ENCODE measurements at places on chromosomes 11 and 22.

DNA sequence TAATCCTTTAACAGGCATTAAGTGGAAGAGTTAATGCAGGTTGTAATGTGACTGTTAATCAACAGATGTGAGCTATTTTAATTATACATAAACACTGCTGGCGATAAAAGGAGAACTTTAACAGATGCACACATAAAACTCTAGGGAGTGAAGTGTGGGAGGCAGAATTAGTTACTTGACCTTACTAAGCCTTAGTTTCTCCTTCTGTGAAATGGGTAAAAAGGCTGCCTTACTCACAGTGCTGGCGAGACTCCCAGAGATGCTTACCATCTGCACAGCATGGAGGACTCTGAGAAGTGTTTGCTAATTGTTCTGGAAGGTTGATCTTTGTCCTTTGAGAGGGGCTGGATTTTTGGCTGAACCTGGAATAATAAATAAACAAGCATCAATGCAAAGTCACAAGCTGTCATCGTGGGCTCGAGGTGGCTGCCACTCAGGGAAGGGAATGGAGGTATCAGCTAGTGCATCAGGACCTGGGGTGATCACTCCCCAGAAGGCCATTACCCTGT is 58.6 kb upstream of the MPEG1 start:
- peak; percentile 69 for DNase-seq

DNA sequence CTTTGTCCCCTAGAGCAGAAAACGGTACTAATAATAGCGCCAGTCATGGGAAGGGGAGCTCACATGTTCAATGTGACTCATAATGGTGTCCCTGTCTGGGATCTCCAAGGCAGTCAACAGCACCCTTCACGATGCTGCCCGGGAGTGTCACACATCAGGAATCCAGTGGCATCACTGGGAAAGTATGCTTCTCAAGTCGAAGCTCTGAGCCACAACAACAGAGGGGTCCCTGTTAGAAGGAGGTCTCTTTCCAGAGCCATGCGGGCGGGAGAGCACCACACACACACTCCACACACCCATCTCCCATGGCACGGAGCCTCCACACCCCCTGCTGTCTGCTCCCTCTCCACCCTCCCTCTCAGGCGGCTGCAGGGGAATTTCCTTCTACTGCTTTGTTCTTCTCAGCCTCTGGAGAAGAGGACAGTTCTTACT is 119.7 kb downstream of the ETS1 start:
- DNase-seq: no peak

DNA sequence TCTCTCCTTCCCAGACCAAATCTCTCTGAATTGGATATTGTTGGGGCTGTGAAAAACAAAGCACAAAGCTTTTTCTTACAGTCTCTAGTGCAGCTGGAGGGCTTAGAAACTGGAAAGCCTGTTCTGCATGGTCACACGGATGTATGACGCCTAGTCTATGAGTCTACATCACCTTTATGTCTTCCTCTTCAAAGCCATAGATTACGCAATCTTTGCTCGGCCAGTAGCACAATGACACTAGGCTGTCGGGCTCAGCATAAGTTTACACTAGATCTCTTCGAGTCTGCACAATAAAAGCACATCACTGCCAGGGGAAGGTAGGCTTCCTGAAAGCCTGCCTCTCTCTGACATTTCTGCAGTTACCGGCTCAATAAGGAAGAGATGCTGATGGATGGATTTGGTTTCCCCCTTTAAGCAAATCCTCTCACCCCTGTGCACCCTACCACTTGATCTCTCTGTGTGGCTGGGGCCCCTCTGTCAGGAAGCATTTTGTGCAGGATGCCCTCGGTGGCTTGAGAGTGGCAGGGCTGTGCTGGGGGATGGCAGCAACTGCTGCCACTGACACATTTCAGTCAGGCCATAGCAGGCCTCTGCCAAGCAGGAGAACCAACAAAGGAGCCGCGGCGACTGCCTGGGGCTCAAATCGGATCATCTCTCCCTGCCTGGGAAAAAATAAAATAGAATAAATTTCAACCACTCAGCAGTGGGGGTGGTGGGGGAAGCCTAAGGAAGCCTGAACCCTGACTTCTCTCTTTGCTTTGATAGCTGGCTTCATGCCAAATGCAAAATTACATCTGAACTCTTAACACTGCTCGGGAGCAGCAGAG is 1272.8 kb downstream of the LRRC4C start:
- DNase-seq: peak; percentile 34

GRCh38 chr22:49546811-49547585 is 280.7 kb downstream of the BRD1 start:
- no peak for DNase-seq

DNA sequence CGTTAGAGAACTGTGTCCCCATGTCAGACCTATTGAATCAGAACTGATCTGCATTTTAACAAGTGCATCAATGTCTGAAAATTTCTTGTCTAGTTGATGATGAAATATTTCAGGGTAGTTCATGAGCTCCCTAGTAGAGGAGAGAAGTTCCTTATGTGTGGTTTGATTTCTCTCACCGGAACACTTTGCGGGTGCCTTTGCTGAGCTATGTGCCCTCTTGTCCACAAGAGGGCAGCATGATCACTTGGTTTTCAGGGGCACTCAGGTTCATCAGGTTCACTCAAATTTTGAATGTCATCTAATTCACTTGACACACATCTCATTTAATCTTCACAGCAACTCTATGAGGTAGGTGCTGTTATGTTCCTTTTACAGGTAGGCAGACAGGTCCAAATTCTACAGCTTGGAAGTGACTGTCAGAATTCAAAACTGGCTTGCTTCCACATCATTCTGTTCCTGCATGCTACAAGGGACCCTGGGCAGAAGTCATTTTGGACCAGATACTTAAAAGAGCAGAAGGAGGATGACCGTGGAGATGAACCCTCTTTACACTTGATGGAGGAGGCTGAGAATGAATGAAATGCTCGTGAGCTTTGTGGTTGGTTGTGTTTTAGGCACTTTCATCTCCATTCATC is 55.6 kb downstream of the P4HA3 start:
- peak; percentile 65 for DNase-seq

- no peak for DNase-seq
Measured at GRCh38 chr11:130544266-130544665, 95.8 kb downstream of the ADAMTS15 start.

DNA sequence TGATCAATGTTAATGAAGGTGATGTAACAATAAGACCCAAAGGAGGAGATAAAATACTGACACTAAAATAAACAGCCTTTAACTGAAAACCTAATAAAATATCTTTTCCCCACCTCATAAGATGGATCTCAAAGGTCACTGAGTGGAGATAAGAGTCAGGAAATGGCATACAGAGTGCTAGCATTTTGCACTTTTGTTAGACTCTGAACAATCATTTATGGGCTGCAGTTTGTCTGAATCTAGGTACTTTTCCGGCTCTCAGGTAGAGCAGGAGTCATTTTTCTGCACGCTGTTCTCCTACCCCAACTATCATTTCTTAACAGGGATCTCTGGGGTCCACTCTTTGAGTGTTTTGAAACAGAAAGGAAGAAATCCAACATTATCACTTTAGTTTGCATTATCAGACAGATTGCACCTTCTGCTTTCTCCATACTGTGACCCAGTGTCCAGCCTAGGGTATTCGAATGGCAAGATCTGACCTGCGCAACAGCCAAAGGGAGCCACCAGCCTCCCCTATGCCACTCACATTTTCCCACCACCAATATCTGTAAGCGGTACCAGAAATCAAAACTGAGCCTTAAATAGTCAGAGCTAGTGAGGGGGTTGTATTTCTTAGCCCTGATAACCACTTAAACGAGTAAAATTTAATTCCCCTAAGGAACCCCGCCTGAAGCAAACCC is 863 bp downstream of the SIAE start:
- DNase-seq: no peak

DNA sequence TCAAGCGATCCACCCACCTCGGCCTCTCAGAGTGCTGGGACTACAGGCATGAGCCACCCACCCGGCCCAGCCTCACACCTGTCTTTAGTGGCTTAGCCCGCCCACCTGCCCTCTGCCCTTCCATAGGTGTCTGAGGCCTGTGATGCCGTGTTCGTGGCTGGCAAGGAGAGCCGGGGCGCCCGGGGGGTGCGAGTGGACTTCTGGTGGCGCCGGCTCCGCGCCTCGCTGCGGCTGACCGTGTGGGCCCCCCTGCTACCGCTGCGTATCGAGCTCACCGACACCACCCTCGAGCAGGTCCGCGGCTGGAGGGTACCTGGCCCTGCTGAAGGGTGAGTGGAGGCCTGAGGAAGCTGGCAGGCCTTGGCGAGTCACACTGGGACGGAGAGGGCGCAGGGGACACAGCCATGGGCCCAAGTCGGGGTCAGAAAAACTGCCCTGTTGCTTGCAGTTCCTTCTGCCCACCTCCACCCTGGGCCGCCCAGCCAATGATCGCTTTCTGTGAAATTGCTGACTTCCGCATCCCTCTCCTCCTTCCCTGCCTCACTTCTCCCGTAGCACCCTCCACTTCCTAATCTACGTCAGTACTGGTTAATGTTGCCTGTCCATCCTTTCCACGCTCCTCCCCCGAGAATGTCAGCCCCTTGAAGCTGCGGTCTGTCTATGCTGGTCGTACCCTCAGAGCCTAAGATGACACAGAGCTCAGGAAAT is 9.3 kb downstream of the TMEM132A start:
- no peak for DNase-seq

DNA sequence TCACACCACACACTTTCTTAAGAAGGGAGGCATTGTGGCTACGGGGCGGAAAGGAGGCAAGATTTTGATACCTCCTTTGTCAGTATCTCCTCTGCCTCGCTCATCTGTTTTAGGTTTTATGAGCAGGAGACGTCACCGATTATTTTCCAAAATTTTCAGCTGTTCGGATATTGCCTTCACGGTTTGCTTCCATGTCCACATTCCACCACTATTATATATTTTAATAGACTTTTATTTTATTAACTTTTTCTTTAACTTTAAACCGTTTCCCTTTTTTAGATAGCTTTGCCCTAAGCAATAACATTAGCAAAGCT is 33.7 kb upstream of the CREB3L1 start:
- DNase-seq: no peak

DNA sequence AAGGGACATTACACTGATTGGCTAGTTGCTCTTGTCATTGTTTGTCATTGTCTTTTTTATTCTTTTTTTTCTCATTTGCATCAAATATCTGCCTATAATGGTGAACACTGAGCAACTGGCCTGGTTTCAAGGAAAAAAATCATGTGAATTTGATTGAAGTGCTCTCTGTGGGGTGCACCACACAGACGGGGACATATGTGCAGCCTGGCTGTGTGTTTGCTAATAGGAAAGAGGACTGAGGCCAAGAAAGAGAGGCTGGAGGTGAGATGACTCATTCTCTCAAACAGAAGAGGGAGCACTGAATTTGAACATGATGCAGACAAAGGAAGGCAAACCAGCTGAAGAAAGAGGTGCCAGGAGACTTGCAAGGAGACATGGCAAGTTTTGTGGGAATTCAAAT is 684.9 kb upstream of the CCDC90B start:
- peak; percentile 4 for DNase-seq

DNA sequence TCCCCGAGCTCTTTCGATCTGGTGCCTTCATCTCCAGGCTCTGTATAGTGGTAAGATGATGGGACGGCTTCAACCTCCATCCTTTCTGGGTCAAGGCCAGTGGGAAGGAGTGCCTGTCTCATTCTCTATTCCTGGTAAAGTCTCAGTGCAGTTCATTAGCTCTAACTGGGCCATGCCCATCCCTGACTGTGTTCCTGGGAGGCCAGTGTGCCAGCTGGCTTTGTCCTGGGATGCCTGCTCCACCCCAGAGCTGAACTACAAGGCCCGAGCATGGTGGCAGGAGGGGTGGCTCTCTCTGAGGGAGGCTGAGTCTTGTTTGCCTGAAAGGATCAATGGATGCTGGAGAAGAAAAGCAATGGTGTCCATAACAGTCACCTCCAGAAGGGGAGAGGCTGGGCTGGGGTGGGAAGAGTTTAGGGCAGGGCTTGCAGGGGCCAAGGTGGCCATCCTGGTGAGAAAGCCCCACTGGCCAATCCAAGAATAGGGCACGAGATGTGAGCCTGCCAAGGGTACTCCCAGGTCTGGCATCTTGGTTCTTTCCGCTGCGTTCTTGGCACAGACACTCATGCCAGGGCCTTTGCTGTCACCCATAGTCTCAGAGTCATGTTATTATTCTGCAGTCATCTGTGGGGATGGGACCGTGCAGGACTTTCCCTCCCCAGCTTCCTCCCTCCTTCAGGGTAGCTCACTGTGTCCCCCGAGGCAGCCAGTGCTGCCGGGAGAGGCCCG is 60.1 kb downstream of the PARVB start:
- no peak for DNase-seq

- DNase-seq: no peak
Measured at GRCh38 chr11:86497310-86497709, 122.6 kb downstream of the CCDC81 start.

- no peak for DNase-seq
Measured at GRCh38 chr11:14582793-14583192, 60.8 kb upstream of the PDE3B start.

DNA sequence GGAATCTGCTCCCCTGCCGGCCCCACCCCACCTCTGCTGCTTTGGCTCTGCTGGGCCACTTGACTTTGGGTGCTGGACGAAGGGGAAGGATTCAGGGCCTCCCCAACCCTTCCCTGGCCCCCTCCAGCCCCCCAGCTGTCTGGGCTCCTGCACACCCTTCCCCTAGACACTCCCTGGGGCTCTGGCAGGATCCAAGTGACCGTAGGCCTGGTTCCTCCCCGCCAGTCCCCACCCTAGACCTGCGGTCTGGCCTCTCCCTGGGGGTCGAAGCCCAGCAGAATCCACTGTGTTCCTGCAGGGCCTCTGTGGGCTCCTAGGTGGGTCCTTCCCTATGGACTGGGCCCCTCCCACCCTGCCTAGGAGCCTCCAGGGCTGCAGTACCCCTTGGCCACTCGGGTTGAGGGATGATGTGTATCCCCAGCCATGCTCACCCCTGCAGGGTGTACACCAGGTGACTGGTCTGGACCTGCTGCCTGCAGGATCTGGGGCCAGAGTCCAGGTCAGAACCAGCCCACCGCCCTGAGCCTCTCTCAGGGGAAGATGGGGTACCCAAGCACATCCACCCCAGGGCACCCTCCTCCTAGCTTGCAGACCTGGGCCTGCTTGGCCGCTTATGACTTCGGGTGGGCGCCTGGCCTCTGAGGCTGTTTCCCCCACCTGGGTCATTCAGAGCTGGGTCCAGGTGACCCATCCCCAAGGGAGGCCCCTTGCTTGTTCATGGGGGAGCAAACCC is 5.6 kb downstream of the PIM3 start:
- no peak for DNase-seq

GRCh38 chr22:25360411-25360810 is 141.0 kb downstream of the CRYBB2 start:
- DNase-seq: no peak

GRCh38 chr11:10669258-10670033 is 24.1 kb downstream of the IRAG1 start:
- peak; percentile 71 for DNase-seq

DNA sequence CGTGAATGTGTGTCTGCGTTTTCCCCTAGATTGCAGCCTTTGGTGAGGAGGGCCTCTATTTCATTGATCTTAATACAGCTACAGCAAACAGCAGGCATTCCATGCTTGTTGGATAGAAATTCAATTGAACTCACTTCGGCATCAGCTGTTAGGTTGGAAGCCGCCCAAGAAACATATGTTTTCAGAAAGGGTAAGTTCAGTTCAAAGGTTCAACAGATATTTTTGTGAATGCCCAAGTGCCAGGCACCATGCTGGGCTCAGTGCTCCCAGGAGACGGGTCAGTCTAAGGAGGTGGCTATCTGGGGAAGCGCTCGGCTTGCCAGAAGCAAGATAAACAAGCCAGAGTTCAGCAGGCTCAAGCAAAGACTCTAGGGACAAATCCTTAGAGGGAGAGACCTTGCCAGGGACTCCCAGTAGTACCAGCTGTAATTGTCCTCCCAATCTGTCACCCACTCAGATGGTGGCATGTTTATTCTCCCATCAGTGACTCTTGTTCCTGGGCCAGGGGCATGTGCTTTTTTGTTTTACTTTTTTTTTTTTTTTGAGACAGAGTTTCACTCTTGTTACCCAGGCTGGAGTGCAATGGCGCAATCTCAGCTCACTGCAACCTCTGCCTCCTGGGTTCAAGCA is 64.5 kb upstream of the LARGE1 start:
- DNase-seq: no peak

Data from NCI-H82 (cell line).